ENCODE measurements at places on chromosomes 1 and 21.

GRCh38 chr1:6071219-6071618 is 25.5 kb downstream of the KCNAB2 start:
- DNase-seq, result no peak

- DNase-seq, result no peak
Measured at GRCh38 chr21:35853321-35854239, 206.7 kb downstream of the SETD4 start.

GRCh38 chr1:18809953-18810899 is 49.2 kb downstream of the TAS1R2 start:
- DNase-seq, result no peak

- DNase-seq, result no peak
Measured at GRCh38 chr1:221886743-221887414, 145.0 kb upstream of the DUSP10 start.

DNA sequence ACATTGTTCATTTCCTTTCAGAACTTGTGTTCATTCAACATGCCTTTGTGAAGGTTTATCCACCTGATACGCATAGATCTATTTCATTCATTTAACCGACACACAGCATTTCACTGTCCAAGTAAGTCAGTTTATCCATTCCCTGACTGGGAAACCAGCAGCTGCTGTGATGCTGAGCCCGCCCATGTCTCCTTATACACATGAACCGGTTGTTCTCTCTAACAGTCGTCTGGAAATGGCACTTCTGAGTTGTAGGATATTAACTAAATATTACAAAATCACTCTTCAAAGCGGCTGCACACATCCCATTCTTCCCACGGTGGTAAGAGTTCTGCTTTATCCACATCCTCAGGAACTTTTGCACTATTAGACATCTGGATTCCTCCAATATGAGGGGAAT is 71.1 kb downstream of the NPHP4 start:
- DNase-seq, result no peak

GRCh38 chr1:33348194-33348593 is 27.3 kb upstream of the A3GALT2 start:
- DNase-seq, result no peak

- no peak for DNase-seq
Measured at GRCh38 chr1:48105165-48105564, 108.0 kb upstream of the TRABD2B start.

DNA sequence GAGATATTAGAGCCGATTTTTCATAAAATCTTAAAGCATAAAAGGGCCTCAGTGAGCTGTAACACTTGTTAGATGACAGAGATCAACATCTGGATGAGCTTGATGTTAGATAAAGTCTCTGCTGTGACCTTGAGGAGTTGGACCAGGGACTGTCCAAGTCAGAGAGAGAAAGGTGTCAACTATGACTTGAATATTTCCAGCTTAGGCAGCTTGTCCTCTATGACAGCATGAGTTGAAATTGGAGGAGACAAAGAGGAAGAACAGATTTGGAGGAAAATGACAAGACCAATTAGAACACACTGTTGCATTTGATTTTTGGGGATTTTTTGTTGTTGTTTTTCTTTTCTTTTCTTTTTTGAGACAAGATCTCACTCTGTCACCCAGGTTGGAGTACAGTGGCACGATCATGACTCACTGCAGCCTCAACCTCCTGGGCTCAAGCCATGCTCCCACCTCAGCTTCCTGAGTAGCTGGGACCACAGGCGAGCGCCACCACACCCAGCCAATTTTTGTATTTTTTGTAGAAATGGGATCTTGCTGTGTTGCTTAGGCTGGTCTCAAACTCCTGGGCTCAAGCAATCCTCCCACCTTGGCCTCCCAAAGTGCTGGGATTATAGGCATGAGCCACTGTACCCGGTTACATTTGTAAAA is 35.3 kb upstream of the CLIC4 start:
- no peak for DNase-seq

GRCh38 chr1:212261361-212261929 is 23.8 kb upstream of the PPP2R5A start:
- DNase-seq, result no peak

DNA sequence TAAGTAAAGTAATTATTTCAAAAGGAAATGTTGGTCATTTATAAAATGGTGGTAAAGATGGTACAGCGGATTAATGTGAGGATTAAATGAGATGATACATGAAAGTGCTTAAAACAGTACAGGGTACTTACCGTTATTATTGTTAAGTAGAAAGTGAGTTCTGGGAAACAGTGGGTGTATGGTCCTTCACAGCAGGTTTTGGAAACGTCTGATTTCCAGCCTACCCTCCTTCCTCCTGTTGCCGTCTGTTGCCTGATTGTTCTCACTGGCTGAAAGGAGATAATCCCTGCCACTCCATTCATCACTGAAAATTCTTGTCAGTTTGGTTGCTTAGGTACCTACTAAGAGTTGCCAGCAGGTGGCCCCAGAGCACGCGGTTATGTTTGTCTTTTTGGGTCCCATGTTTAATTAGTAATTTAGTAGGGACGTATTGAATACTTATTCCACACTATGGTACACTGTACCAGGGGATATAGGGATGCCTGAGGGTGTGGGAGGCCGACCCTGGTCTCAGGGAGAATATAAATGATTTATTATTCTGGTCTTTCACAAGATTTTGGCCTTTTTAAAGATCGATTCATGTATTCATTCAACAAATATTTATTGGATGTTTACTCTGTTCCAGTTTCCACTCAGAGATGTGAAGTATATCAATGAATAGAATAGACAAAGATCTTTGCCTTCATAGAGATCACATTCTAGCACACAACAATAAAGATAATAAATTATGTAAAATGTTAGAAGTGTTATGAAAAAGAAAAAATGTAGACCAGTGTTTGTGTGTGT is 30.8 kb upstream of the RPTN start:
- DNase-seq, result peak; percentile 23

DNA sequence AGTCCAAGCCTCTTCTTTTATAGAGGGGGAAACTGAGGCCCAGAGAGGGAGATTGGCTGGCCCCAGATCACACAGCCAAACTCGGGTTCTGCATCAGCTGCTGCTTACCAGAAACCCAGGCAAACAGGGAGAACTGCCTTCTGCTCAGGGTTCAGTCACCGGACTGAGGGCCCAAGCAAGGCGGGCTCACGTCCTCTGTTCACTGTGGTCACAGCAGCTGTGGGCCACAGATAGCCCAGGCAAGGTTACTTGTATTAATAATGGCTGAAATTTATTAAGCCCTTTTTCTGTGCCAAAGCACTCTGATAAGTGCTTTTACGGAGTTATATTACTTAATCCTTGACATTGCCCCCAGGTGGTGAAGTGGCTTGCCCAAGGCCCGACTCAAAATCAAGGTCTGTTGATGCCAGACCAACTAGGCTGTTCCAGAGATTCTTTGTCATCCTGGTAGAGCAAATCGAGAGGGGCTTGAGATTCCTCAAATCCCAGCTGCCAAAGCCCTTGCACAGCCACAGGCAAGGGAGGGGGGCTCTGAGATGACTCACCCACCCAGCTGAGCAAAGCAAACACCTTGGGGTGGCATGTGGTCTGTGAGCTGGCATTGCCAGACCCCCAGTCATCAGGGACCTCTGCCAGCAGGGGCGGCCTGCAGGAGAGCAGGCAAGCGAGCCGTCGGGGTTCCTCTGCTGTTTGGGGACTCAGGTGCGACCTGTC is 36.5 kb downstream of the EPHB2 start:
- DNase-seq, result no peak

DNA sequence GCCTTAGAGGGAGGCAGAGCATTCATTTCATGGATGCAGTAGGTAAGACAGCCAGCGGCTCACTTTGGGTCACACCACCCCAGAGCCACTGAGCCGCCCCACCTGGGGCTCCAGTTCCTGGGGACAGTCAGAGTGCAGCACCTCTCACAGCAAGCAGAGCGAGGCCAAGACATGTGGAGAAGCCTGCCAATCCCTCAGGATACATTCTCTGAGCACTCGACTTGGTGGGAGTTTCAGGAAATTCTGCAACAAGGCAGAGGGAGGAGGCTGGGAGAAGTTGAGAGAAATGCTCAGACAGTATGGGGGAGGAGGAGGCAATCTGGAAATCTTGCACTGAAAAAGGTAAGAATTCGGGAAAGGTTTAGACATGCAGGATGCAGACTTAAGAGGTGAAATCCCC is 60.8 kb upstream of the WLS start:
- no peak for DNase-seq

DNA sequence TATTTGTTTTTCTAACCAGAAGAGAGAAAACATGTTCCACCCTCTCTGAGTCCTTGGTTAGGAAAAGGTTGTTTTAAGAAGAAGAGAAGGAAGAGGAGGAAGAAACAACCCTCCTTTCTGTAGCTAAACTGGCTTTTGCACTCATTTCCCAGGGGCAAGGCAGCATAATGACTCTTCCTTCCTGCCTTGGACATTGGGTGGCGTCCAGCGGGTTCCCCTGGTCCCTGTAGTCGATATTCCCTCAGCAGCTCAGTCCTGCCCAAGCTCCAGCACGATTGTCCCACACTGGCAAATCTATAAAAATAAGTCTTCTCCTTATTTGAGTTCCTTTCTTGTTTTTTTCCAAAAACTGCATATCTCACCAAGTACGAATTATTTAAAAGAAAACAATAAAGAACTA is 81.2 kb downstream of the TEX35 start:
- DNase-seq, result no peak

DNA sequence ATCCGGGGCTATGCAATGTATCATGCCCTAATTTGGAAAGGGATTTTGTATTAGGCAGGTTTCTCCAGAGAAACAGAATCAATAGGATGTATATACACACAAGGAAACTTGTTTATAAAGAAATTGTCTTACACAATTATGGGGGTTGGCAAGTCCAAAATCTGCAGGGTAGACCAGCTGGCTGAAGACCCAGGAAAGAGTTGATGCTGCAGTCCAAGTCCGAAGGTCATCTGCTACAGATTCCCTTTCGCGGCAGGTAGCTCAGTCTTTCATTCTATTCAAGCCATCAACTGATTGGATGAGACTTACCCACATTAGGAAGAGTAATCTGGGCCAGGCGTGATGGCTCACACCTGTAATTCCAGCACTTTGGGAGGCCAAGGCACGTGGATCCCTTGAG is 54.6 kb upstream of the CXADR start:
- DNase-seq, result no peak

DNA sequence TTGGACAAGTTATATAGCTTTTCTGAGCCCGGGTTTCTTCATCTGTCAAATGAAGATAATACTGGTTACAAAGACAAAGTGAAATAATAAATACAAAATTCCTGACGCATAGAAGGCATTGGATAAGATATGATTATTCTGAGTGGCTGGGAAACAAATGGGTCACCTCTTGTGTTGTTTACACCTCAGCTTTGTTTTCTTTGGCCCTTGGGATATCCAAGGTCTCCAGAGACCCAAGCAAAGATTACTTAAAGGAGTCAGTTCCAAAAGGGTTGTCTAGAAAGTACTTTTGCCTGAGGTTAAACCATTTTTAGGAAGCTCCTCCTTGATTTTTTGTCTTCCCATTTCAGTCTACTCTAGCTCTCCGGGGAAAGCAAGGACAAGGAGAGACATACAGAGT is 9.7 kb downstream of the KHDRBS1 start:
- no peak for DNase-seq

DNA sequence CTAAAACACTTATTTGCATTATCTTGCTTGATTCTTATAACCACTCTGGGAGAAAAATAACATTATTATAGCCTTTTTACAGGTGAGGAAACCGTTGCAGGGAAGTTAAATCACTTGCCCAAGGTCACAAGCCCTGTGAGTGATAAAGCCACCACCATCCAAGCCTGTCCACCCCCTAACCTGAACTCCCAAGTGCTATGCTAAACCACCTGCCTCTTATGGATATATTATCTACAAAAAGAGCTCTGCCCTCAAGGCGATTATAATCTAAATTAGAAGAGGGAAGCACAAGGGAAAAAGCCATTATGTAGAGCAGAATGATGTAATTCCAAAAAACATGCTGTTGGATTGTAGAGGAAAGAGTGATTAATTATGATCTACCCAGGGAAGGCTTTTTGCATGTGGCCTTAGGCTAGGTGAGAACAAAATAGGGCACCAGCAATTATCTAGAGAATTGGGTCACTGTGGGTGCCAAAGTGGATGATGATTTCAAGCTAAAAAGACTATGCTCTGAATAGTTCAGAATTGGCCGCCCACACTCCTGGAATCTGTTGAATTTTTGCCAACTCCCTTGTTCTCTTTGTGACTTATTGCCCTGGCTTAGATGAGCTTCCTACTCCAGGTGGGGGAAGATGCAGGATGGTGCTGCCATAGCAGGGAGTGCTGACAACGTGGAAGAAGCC is 205.3 kb downstream of the FGGY start:
- DNase-seq, result no peak

- no peak for DNase-seq
Measured at GRCh38 chr1:234709473-234710228, 99.7 kb upstream of the IRF2BP2 start.

GRCh38 chr1:183228347-183229220 is 42.5 kb downstream of the LAMC2 start:
- DNase-seq, result no peak

GRCh38 chr1:110778821-110779220 is 94.1 kb upstream of the CD53 start:
- no peak for DNase-seq

GRCh38 chr1:28259934-28260802 is 850 bp downstream of the SESN2 start:
- DNase-seq, result no peak

DNA sequence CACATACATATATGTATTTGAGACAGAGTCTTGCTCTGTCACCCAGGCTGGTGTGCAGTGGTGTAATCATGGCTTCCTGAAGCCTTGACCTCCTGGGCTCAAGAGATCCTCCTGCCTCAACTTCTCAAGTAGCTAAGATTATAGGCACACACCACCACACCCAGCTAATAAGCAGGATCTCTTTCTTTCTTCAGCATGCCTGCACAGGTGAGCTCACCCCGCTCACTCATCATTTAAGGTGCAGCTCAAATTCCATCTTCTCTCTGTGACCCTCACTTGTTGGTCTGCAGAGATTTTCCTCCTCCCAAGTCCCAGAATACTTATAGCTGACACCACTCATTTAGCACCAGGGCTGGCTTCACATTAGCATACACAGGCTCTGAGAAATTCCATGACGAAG is 209.1 kb upstream of the MAP1LC3C start:
- DNase-seq, result no peak

GRCh38 chr21:38800924-38801744 is 4.6 kb upstream of the ETS2 start:
- no peak for DNase-seq

DNA sequence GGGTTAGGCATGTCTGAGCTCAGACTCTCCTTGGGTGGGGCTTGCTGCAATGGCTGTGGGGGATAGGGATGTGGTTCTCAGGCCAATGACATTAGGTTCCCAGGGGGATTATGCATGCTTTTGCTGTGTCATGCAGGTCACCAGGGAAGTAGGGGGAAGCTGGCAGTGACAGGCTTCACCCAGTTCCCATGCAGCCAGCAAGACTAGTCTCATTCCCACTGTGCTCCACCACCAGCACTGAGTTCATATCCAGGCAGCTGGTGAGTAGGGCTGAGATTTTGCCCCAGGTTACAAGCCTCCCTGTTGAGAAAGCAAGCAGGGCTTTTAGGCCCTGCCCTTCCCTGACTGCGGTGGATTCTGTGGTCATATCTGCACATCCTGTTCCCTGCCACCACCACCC is 32.1 kb upstream of the PLA2G5 start:
- no peak for DNase-seq

- DNase-seq, result no peak
Measured at GRCh38 chr1:87154384-87154783, 174.3 kb upstream of the LMO4 start.

GRCh38 chr1:99969260-99969728 is 502 bp upstream of the SLC35A3 start:
- no peak for DNase-seq

- DNase-seq, result no peak
Measured at GRCh38 chr1:183942933-183943693, 94.4 kb downstream of the COLGALT2 start.

GRCh38 chr1:173084292-173084691 is 33.6 kb upstream of the TNFSF18 start:
- DNase-seq, result no peak
